Body of pancreas (tissue), 4 donors: ENCODE measurements at places on chromosomes 12 and 14. TPM values are rescaled to one million over a fixed set of nuclear protein-coding genes. Genes with fewer than 3 reads are reported as not detected.

DNA sequence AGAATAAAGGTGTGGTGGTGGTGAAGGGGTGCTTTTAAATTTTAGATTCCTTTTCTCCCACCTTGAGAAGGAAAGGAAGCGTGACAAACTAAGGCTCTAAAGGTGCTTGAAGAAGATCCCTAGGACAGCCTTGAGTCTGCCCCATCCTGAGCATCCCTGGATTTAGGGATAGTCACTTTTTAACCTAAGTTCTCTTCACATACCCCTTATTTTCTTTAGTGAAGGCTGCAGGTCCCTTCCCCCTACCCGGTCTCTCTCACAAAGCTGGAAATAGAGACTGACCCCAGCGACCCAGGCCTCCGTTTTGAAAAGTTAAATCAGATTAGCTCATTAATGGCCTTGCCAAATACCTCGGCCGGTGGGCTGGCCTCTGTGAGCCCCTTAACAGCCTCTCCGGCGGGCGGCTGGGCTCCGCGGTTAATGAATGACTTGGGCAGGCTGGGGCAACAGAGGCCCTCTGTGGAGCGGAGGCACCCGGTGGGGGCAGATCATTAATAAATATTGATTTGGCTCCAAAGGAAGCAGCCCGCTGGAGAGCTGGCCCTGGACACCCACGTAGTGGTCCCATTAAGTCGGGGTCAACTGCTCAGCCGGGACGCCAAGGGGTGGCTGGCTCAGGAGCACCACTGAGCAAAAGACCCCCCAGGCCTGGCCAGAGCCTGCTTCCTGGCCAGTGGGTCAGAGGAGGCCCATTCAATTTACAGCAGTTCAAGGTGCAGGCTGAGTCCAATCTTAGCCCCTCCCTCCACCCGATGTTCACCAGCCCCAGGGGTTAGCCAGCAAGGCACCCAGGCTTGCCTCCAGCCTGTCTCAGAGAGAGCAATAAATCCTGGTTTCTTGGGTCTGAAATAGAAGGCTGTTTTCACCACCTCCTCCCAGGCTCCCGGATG, 31.8 kb downstream of the PAH start:
- H3K36me3 ChIP-seq: no peaks in the 10 kb centered on the region
- peaks cover 10% of the 10 kb centered on the region for H3K4me1 ChIP-seq
- no peak overlapping the region for H3K4me3 ChIP-seq
- peak overlapping the region; percentile 53 for H3K27ac ChIP-seq
- H3K27me3 ChIP-seq: no peaks in the 10 kb centered on the region
- DNase-seq: peak; percentile 47

DNA sequence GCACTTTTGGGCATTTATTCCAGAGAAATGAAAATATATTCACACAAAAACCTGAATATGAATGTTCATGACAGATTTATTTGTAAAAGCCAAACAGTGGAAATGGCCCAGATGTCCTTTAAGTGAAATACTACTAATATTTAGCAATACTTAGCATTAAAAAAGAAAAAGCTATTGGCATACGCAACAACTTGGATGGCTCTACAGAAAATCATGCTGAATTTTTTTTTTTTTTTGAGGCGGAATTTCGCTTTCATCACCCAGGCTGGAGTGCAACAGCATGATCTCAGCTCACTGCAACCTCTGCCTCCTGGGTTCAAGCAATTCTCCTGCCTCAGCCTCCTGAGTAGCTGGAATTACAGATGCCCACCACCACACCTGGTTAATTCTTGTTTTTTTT, 24.1 kb downstream of the FGD6 start:
- H3K36me3 ChIP-seq: no peaks in the 10 kb centered on the region
- no peak overlapping the region for H3K27ac ChIP-seq
- H3K4me1 ChIP-seq: no peaks in the 10 kb centered on the region

DNA sequence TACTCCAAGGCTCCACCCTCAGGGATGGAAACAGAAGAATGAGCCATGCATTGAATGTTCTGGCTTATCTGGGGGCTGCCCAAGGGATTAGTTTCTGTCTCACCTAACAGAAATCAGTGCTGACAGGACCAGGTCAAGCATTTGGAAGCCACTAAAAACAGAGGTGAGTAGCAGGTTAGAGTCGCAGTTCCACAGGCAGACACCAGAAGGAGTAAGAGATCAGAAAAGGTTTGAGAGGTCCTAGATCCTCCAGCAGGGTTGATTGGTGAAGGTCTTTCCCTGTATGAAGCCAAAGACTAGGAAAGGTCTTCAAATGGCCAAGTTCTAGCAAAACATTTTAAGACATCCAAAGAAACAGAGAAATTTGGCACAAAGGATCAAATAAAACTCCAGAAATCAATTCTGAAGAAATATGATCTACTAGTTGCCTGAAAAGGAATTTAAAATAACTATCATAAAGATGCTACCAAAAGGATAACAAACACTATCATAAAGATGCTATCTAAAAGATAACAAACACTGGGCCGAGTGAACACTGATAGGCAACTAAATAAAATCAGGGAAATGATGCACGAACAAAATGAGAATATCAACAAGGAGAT, 19.5 kb upstream of the TTC9 start:
- no peak overlapping the region for H3K4me3 ChIP-seq
- no peaks in the 10 kb centered on the region for H3K27me3 ChIP-seq
- DNase-seq: peak; percentile 63

Gene CD163L1
- 1.6 TPM for total RNA-seq

Gene NOP9
- 12.2 TPM for total RNA-seq

DNA sequence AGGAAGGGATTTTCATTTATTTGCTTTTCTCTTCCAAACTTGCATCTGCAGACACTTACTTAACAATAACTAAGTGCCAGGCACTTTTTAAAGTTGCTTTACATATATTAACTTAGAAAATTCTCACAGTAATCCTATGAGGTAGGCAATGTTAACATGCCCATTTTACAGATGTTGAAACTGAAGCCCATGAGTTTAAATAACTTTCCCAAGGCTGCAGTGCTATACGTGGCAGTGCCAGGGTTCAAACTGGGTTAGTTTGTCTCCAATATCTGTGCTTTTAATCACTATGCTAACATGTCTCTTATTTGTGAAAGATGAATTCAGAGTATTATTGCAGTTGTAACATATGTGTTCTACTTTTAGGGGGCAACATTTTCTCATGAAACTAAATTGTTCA, 29.9 kb downstream of the PUS7L start:
- H3K27me3 ChIP-seq: no peaks in the 10 kb centered on the region
- DNase-seq: no peak
- H3K4me3 ChIP-seq: no peak overlapping the region
- H3K4me1 ChIP-seq: no peaks in the 10 kb centered on the region

- H3K4me1 ChIP-seq: no peaks in the 10 kb centered on the region
- no peaks in the 10 kb centered on the region for H3K27me3 ChIP-seq
- no peak overlapping the region for H3K27ac ChIP-seq
- no peaks in the 10 kb centered on the region for H3K36me3 ChIP-seq
Observed at GRCh38 chr12:40192704-40193255, 32.0 kb upstream of the LRRK2 start.

Gene MYG1
- 25.4 TPM for total RNA-seq

DNA sequence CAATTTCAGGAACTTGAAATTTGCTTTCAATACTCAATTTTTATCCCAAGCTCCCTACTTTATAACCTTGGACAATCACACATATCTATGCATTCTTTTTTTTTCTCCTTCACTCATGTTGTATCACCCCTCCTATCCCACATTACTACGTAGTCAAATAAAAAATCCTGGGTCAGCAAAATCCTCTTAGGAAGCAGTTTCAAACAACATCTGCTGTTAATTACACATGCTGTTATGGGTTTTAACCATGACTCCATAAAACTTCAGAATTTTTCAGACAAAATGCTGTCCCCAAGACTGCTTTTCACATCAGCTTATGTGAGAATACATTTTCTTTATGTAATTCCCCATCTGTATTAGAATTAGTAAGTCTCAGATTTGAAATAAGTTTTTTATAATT, 61.7 kb downstream of the LRFN5 start:
- no peak for DNase-seq
- no peaks in the 10 kb centered on the region for H3K27me3 ChIP-seq
- no peak overlapping the region for H3K4me3 ChIP-seq
- no peaks in the 10 kb centered on the region for H3K4me1 ChIP-seq

DNA sequence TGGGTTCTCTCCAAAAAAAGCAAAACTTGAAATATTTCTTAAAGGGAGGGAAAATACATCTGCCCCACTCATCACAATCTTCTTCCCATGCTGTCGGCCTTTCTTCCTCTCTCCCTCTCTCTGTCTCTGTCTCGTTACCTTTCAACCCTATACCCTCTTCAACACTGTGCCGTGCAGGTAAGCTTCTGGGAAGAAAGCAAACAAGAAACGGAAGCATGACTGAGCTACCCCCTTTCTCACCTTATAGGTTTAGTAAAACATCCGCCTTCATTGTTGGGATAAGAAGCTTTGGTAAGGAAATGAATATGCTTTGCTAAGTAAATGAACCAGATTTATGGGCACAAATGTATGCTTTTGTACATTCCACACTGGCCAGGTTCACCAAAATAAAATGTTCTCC, 63.0 kb downstream of the TMEM30B start:
- H3K4me1 ChIP-seq: peaks cover 6% of the 10 kb centered on the region
- DNase-seq: no peak
- no peaks in the 10 kb centered on the region for H3K36me3 ChIP-seq
- no peak overlapping the region for H3K4me3 ChIP-seq
- H3K27me3 ChIP-seq: no peaks in the 10 kb centered on the region

Gene MANSC1
- 12.2 TPM for total RNA-seq

DNA sequence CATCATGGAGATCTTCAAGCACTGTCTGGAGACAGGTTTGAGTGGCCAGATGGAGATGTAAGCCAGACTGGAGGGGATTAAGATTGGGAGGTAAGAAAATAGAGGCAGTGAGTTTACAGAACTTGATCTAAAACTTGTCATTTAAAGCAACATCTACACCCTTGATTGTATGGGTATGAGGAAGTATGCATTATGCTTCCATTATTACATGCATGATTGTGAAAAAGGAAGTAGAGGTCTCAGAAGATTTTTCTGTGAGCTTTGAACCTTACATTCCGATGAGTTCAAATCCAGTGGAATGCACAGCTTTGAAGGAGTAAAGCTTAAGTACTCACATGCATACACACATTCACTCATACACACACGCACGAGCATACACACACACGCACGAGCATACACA, 550.8 kb downstream of the MED13L start:
- H3K4me3 ChIP-seq: no peak overlapping the region
- no peaks in the 10 kb centered on the region for H3K36me3 ChIP-seq
- H3K4me1 ChIP-seq: no peaks in the 10 kb centered on the region
- H3K27ac ChIP-seq: no peak overlapping the region
- H3K27me3 ChIP-seq: no peaks in the 10 kb centered on the region

GRCh38 chr12:68953536-68953935, 20.6 kb upstream of the CPM start:
- no peaks in the 10 kb centered on the region for H3K36me3 ChIP-seq
- H3K27ac ChIP-seq: no peak overlapping the region
- no peaks in the 10 kb centered on the region for H3K27me3 ChIP-seq
- no peak overlapping the region for H3K4me3 ChIP-seq

DNA sequence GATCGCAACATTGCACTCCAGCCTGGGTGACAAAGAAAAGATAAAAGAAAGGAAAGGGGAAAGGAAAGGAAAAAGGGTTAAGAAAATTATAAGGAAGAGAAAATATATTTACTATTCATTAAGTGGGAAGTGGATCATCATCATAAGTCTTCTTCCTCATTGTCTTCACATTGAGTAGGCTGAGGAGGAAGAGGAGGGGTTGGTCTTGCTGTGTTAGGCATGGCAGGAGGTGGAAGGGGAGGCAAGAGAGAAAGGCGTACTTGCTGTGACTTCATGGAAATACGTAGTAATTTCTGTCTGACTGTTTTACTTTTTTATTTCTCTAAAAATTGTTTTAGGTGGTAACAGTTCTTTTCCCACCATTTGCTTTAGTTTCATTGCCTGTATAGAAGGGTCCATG, 26.2 kb downstream of the FAM177A1 start:
- H3K27me3 ChIP-seq: no peaks in the 10 kb centered on the region
- H3K36me3 ChIP-seq: no peaks in the 10 kb centered on the region
- DNase-seq: no peak
- H3K4me1 ChIP-seq: no peaks in the 10 kb centered on the region
- no peak overlapping the region for H3K4me3 ChIP-seq
- H3K27ac ChIP-seq: no peak overlapping the region

GRCh38 chr12:29921307-29921706, 137.6 kb upstream of the TMTC1 start:
- H3K36me3 ChIP-seq: no peaks in the 10 kb centered on the region
- no peaks in the 10 kb centered on the region for H3K27me3 ChIP-seq
- H3K4me1 ChIP-seq: no peaks in the 10 kb centered on the region
- no peak for DNase-seq
